A172 (cell line): ENCODE measurements at places on chromosomes 2 and 18. TPM values are rescaled to one million over a fixed set of nuclear protein-coding genes. Genes with fewer than 3 reads are reported as not detected.

- DNase-seq = no peak
Measured at GRCh38 chr2:169039702-169040101, 8.6 kb upstream of the ABCB11 start.

The DHRS9 gene
- total RNA-seq = not detected in 2 replicates

GRCh38 chr2:1713142-1713838 is 31.0 kb downstream of the PXDN start:
- no peak for DNase-seq

- no peak for DNase-seq
Measured at GRCh38 chr18:36729197-36729596, 99.6 kb downstream of the TPGS2 start.

- DNase-seq = peak; percentile 87
Measured at GRCh38 chr2:74602586-74603281, 45.4 kb downstream of the M1AP start.

The CMPK2 gene
- total RNA-seq = 11.4 and 12.7 TPM in 2 replicates

DNA sequence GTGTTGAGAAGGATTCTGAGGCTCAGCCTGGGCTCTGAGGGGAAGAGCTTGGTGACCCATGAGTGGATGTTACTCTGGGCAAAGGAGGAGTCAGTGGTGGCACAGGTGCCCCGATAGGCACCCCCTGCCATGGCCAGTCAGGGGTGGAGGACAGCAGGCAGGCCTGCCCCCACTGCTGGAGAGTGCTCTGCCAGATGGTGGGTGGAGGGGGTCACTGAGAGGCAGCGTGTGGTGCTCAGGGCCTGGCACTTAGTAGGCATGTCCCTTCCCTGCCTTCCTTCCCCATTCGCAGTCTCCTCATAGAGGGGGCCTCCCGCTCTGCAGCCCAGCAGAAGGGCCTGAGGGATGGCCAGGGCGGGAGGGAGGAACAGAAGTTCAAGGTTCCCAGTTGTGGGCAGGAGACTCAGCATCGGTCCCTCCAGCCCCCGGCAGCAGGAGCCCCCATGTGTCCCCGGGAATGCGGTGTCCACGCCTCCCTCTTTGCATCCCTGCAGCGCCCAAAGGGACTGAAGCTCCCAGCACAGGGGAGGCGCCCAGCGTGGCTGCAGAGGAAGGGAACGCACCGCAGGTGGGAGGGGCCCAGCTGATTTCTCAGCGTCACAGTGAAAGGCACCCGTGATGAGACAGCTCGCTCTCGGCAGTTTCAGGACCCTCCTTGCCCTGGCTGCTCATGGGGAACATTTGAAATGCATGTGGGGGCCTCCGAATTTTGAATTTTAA is 5.7 kb upstream of the SNED1 start:
- no peak for DNase-seq

DNA sequence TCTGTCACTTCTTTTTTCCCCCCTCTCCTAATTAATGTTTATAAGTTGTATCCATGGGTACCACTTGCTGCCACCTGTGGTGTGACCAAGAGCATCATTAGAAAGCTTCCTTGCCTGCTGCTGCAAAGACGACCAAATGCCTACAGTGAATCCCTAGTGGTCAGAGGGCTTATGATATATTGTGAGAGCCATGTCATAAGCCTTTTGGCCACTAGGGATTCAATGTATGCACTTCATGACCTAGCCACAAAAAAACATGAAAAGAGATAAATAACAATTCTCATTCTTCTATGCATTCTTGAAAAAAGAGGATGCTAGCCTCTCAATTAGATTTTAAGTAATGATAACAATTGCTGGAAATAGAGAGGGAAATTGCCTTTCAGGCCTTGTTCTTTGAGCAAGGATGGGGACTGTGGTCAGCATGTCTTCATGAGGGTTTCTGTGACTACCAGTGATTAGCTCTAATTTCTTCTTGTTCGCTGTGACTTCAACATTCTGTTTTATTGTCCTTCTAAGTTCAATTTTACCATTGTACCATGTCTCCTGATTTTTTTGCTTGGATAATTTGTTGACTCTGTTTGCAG is 435.3 kb downstream of the TGIF1 start:
- DNase-seq = no peak

The PJVK gene
- 0.31 and 0.55 TPM in 2 replicates for total RNA-seq

GRCh38 chr2:105438104-105438929 is 39.5 kb upstream of the FHL2 start:
- peak; percentile 42 for DNase-seq

DNA sequence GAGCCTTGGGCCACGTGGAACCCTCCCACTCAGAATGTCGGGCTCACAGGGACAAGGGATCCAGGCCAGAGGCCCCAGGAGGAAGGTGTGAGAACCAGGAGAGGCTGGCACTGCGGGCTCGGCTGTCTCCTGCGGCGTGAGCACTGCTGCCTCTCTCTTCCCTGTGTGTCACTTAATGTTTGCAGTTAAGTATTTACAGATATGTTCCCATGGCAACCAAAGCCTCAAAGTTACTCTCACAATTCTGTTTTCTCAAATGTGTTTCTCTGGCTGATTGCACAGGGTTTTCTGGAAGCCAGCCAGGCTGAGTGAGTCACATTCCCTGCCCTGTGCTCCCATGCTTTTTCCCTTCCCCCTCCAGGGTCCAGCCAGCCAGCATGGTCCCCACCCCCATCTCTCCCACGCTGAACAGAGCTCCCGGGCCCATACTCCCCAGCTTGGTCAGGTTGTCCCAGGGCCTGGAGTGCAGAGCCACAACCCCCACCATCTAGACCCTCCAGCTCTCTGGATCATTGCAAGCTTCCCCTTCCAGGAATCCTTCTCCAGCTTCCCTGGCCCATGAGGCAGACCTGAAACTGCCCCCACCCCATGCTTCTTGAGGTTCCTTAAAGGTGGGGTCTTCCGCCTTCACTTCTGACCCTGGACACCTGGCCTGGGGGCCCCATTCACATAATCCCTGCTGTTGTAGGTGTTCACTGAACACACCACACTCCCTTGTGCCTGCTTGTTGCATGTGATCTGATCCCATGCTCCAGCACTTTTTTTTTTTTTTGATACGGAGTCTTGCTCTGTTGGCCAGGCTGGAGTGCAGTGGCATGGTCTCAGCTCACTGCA is 265.9 kb downstream of the CELF4 start:
- peak; percentile 92 for DNase-seq

The CCBE1 gene
- total RNA-seq = 6.5 and 8.3 TPM in 2 replicates

The LYG2 gene
- not detected in 2 replicates for total RNA-seq

DNA sequence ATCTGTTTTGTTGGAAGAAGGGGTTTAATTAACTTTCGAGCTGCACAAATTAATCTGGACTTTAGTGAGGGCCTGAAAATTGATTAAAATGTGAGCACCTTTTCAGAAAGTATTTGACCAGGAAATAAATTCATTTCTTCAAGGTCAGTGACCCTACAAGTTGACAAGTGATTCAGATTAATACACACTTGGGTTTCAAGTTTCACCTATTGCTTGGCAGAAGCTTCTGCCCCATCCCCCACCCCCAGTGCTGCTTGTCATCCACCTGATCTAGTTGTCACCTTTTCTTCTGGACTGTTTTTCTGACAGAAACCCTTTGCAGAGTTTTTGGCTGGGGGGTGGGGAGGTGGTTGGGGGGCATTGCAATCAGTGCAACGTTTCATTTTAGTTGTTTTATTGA is 46.2 kb downstream of the RPRM start:
- no peak for DNase-seq

The RAX gene
- total RNA-seq = not detected in 2 replicates

DNA sequence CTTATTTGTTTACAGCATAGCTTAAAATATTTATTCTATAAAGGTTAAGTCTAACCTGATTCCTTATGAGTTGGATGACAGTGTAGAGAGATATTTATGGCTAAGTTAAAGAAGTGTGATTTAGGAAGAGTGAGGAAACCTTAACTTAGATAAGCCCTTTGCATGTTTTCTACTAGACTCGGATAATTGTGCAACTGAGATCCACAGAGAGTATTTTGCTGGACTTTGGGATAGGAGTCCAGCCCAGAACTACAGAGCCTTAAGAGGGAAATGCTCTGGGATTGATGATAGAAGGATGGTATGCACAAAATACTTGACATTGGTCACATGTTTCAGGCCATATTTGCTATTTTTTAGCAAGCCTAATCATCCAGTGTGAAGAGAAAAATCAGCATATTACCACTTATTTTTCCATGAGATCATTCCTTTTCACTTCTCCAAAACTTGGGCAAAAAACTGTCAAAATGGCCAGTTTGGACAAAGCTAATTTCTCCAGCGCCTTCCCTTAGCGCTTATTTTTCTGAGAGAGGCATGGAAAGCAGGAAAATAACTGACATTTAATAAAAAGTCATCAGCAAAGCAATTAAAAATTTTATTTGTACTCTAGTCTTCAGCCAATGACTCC is 3.1 kb downstream of the CD28 start:
- no peak for DNase-seq

DNA sequence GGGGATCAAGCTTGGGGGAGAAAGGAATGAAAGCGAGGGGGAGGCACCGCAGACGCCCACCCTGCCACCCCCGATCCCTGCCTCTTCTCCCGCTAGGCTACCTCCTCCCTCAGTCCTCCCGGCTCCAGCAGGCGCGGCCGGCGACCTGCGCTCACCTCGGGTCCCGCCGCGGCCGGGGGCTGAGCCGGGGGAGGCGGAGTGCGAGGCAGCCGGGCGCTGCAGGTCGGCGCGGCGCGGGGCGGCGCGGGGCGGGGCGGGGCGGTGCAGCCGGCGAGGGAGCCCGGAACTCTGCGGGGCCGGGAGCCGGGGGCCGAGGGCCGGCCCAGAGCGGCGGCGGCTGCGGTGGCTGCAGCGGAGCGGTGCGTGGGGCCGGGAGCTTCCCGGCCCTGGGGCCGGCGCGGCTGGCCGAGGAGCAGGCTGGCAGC is 477 bp downstream of the ACVR1 start:
- DNase-seq = no peak

DNA sequence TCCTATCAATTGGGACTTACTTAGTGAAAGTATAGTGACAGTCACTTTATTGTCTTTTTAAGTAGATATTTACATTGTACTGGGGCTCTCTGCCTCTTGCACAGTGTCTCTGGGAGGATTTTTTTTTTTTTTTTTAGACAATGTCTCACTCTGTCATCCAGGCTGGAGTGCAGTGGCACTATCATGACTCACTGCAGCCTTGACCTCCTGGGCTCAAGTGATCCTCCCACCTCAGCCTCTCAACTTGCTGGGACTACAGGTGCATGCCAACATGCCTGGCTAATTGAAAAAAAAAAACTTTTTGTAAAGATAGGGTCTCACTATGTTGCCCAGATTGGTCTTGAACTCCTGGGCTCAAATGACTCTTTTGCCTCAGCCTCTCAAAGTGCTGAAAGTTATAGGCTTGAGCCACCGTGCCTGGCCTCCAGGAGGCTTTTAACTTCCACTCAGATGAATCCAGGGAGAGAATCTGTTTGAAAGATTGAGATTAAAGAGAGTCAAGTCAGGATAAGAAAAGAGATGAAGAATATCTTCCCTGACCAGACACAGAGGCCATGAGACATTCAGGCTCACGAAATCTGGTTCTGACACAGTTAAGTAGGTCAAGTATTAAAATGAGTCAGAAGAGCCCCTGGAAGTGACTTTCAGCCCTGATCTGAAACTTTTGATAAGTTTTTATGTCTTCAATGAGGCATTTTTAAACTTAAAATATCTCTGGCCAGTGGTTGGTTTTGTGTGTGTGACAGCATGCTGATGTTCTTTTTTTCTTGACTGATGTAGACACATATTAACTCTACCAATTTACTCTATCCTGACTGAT is 18.3 kb downstream of the ARHGEF33 start:
- DNase-seq = no peak

DNA sequence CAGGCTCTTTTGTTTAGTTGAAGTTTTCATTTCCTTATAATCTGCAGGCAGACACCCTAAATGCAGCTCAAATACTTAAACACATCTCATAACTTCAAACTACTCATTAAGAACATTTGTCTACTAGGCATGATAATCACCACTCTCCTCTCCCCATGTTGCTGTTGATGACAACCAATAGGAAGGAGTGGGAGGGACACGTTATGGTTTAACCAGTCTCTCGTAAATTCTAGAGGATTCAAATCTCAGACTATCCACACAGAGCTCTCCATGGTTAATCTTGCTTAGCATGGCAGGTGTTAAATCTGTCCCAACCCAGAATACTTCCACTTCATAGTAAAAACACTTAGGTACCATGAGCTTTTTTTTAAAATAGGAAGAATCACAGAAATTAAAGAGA is 127.4 kb upstream of the AQP4 start:
- no peak for DNase-seq

DNA sequence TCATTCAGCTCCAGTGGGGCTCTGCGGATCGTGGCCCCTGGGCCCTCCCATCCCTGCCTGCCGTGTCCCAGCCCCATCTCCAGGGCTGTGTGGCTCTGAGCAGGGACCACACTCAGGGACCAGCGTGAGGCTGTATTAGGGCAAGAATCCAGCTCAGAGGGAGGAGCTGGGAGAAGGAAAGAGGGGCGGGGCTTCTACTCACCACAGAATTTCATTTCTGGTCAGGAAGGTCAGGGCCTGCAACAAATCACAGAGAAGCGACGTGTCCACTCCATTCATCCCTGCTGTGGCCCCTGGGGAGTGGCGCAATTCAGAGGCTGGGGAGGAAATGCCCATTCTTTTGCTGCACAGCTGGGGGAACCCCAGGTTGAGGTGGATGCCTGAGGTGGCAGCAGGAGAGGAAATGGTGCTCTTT is 828 bp downstream of the CIB4 start:
- DNase-seq = peak; percentile 97

DNA sequence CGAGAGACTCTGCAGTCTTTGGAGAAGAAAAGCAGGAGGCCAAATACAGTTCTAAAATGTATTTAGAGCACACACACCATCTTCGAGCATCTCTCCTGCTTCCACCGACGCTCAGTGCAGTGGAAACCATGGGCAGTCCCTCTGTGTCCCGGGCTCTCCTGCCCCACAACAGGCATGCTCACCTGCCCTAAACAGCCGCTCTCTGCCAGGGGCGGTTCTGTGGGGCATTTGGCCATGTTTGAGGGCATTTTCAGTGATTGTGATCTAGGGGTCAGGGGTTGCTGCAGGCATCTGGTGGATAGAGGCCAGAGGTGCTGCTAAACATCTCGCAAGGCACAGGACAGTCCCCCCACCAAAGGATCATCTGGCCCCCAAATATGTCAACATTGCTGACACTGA is 55.8 kb downstream of the EMX1 start:
- DNase-seq = no peak

The NOSTRIN gene
- 1.6 TPM in 1 of 2 replicates, not detected in the other for total RNA-seq

GRCh38 chr2:199777916-199778315 is 73.1 kb downstream of the FTCDNL1 start:
- DNase-seq = no peak

The TNP1 gene
- not detected in 2 replicates for total RNA-seq

The NAT8 gene
- total RNA-seq = not detected in 2 replicates

GRCh38 chr2:139165601-139166000 is 385.4 kb upstream of the NXPH2 start:
- no peak for DNase-seq

The DNAH7 gene
- 0.40 and 0.55 TPM in 2 replicates for total RNA-seq

- no peak for DNase-seq
Measured at GRCh38 chr2:148063633-148064032, 42.7 kb downstream of the MBD5 start.

The LMAN2L gene
- 49.3 and 57.1 TPM in 2 replicates for total RNA-seq

- no peak for DNase-seq
Measured at GRCh38 chr2:16184945-16185660, 244.8 kb downstream of the MYCN start.

GRCh38 chr2:199902486-199903110 is 8.5 kb upstream of the C2orf69 start:
- DNase-seq = no peak

The ZNF532 gene
- total RNA-seq = 12.2 and 13.5 TPM in 2 replicates

GRCh38 chr2:152421521-152422370 is 86.8 kb downstream of the FMNL2 start:
- DNase-seq = peak; percentile 98

- peak; percentile 84 for DNase-seq
Measured at GRCh38 chr2:207330912-207331311, 165.2 kb upstream of the KLF7 start.
